ENCODE measurements at places on chromosomes 1 and 21.

DNA sequence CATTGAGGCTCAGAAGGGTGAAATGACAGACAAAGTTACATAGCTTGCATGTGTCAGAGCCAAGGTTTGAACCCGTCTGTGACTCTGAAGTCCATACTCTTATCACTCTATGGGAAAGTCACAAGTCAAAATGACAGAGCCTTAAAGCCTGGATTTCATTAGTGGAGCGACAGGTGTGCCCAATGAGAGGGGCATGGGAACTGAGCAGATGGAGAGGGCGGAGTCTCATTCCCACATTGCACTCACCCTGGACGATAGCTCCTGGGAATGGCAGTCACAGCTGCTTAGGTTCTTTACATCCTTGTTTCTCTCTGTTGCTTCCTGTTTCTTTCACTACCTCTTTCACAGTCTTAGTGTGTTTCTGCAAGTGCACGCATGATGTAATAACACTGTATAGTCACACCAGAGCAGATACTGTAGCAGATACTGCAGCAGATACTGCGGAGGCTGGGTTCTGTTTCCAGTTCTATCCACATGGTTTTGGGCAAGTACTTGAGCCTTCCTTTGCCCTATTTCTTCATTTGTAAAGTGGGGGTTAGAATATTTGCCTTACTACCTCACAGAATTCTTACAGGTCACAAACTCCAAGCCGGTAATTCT, 127.2 kb downstream of the ZSCAN20 start:
- no peak for DNase-seq

DNA sequence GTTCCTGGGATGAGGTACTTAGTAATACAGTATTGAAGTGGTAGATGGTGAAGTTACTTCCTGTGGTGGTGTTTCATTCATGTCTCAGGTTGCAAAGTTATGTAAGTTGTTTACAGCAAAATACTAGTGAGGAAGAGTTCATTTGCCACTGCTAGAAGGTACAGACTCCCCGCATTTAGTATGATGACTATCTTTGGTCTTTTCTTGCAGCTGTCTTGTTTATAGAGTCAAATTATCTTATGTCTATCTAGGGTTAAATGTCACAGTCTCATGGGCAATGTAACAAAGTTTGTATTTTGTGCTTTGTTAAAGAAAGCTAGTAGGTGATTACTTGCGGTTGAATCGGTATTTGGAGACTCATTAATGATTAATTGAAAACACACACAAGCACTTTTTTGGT, 50.2 kb downstream of the LRRC8D start:
- no peak for DNase-seq

DNA sequence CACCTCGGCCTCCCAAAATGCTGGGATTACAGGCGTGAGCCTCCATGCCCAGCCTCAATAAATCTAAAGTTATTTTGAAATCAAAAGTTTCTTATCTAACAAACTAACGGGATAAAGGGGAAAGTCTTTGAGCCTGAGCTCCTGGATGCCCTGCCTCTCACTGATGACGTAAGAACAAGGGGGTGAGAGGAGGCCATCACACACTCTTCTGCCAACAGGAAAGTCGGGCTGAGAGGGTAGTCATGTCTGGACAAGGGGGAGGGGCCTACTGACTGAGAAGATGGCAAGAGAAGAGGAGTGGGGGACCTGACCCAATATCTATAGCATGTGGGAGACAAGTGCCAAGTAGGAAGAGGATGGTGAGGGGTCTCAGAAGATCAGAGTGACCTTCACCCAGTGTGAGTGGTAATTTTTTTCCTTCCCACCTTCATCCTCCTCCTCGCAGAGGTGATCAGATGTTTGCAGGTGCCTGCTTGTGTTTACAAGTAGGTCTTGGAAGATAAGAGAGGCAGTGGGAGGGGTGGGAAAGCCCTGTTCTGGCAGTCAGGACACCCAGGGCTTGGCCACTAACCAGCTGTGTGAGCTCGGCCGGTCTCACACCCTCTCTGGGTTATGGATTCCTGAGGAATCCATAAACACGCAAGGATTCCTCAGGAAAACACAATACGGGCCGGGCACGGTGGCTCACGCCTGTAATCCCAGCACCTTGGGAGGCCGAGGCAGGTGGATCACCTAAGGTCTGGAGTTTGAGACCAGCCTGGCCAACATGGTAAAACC, 9.6 kb downstream of the UQCRHL start:
- no peak for DNase-seq

GRCh38 chr1:210653771-210654170, 325.1 kb downstream of the HHAT start:
- DNase-seq, result no peak

GRCh38 chr1:2279210-2279639, 51.1 kb downstream of the SKI start:
- DNase-seq, result no peak

- DNase-seq, result no peak
Measured at GRCh38 chr1:99645203-99645602, 710 bp upstream of the PALMD start.

- DNase-seq, result no peak
Measured at GRCh38 chr1:85449356-85449755, 15.6 kb downstream of the DDAH1 start.

DNA sequence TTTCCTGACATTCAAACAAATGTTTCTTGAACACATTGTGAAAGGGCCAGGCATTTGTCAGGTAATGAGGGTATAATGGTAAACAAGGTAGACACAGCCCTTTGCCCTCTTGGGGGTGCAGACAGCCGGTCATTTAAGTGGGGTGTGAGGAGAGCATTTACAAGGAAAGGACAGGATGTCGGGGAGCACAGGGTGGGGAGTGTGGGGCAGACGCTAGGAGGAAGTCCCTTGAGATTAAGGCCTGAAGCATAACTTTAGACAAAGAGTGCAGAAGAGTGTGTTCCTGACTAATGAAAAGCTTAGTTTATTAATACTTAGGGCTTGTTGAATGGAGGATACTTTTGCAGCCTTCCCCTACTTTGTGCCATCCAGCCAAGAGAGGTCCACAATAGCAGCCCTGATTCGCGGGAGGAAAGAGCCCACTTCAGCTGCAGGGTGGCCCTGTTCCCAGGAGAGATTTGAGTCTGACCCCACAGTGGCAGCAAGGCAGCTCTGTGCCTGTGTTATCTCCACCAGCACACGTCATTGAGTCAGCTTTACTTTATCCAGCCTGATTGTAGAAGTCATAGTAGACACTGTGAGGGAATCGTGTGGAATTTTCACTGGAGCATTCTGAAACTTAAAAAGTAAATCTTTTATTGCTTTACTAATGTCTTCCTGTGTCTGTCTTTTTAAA, 35.1 kb downstream of the MPZL1 start:
- no peak for DNase-seq
